ENCODE measurements at places on chromosomes 13 and 19.

DNA sequence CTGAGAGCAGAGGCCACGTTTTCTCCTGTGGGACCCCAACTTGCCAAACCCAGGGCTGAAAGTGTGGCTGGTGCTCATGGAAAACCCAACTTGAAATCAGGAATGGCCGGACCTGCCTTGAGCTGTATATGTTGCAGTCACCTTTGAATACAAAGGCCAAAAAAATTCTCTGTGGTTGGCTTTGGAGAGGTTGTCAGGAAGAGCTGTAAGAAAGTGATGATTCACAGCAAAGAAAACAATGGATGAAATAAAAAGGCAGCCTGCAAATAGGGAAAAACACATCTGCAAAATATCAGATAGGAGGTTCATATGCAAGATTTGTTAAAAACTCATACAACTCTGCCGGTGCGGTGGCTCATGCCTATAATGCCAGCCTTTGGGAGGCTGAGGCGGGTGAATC lies 715.8 kb downstream of the UQCRFS1 start:
- DNase-seq = no peak

DNA sequence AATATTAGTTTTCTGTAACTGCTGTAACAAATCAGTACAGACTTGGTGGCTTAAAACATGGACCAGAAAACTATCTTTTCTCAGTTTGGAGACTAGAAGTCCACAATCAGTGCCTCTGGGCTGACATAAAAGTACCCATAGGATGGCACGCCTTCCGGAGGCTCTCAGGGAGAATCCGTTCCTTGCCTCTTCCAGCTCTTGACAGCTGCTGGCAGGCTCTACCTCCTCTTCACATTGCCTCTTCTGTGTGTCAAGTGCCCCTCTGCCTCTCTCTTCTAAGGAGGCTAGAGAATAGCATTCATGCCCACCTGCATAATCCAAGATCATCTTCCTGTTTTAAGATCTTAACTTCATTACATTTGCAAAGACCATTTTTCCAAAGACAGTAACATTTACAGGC lies 1194.2 kb downstream of the EFNB2 start:
- DNase-seq = no peak

DNA sequence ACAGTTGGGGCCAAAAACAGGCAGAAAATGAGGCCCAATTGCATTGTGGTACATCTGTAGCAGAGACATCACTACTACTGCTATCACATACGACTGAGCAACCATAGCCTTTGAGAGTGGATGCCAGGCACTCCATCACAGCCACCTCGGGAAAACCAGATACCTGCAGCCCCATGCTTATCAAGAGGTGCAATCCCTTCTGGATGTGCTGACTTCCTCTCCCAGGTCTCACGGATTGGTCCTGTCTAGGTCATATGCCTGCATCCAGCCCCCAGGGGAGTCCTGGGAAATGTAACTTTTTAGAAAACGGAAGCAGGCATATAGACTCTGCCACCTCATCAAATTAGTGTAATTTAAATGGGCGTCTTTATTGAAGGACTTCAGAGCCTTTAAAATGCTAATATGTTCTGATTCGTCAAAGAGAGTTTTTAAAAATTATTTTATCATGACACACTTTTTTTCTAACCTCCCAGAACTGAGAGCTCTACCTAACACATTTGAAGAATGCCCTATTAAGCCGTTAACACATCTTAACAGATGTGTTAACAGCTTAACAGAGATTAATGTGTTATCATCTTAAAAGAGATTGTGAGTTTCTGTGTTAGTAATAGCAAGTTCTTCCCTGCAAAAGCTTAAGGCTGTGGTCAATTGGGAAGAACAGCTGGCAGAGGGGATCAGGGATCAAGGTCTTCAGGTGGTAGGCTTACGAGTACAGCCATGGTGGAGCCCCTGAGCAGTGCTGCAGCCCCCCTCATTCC lies 63.9 kb downstream of the DLEU7 start:
- no peak for DNase-seq

GRCh38 chr19:58570770-58571574 lies 2.2 kb downstream of the MZF1 start:
- DNase-seq = no peak

GRCh38 chr19:28242317-28242927 lies 970.5 kb downstream of the UQCRFS1 start:
- no peak for DNase-seq

DNA sequence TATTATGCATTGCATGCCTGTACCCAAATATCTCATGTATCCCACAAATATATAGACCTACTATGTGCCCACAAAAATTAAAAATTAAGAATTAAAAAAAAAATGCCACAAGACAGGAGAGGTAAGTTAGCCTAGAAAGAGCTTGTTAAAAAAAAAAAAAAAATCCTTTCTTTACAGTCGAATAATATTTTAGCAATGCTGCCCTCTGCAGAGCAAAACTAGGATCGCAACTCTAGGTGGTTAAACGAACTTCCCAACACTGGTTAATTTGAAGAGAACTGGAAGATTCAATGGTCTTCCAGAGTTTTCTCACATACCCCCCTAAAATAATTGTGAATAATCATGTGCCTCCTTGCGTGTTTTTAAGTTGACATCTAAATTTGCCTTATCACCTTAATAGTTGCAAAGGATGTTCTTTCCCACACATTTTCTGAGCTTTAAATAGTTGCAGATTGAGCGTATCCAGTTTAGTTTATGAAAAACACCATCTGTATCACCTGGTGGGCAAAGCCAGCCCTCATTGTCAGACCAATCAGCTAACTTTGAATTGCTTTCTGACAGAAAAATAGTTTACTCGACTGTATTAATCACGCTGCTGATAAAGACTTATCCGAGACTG lies 47.4 kb upstream of the RCBTB2 start:
- no peak for DNase-seq

- DNase-seq = no peak
These were observed 218.4 kb downstream of the B3GLCT start for GRCh38 chr13:31418186-31418585.

DNA sequence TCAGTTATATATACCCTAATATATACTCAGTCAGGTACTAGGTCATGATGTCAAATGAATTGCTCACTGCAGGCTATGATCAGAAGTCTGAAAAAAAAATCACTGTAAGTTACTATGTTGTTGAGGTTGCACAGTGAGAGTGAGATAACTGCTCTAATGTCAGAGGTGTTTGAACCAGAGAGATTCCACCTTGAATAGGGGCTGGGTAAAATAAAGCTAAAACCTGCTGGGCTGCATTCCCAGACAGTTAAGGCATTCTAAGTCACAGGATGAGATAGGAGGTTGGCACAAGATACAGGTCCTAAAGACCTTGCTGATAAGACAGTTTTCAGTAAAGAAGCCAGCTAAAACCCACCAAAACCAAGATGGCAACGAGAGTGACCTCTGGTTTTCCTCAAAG lies 10.2 kb downstream of the EPSTI1 start:
- DNase-seq = no peak

Data from retinal pigment epithelial cell (primary cell).